ENCODE measurements at places on chromosomes 5 and 9.

DNA sequence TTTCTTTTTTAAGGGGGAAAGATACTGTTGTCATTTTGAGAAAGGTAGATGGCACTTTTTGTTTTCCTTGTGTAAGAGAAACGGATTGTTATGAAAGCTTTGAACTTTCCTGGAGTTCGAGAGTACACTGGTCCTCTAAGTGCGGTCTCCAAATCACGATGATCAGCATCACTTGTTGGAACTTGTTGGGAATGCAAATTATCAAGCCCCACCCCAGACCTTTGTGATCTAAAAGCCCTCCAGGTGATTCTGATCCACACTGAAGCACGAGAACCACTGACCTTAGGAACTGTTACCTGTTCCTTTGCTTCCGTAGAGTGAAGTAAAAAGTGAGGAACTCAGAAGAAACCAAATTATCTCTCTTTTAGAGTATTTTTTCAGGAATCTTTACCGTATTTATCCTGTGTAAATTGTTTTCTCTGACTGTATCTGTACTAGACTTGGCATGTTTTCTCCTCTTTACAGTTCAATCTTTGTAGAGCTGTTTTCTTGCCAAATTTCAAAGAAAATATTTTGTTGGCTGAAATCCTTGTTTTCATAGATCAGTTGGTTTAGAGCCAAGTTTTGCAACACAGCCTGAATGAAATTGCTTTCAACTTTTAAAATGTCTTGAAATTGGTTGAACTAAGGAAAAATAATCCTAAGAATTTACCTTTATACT is 4.0 kb downstream of the MAT2B start:
- no peak for DNase-seq

- no peak for DNase-seq
Observed at GRCh38 chr9:105678163-105678562, 15.9 kb downstream of the TAL2 start.

GRCh38 chr9:135255033-135255840 is 167.8 kb downstream of the OLFM1 start:
- no peak for DNase-seq

DNA sequence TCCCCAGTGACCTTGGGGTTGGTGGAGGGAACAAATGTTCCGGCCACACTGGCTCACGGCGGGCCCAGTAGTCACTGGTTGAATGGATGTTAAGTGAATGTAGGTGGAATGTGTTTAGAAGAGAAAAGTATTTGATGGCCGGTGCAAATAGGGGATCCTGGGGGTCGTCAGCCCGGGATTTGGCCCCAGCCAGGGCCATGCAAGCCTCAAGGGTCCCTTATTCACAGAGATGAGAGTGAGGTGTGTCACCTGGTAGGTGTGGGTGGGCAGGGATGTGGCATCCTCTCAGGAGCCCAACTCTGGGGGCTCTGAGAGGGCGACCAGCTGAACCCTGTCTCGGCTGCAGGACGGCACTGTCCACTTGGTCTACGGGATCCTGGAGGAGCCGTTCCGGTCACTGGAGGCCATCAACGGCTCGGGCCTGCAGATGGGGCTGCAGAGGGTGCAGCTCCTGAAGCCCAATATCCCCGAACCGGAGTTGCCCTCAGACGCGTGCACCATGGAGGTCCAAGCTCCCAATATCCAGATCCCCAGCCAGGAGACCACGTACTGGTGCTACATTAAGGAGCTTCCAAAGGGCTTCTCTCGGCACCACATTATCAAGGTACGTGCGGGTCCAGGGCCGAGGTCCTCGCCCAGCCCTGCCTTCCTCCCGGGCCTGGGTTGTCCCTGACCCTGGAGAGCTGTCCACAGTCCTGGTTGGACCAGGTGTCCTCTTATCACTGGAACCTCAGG is 5.9 kb downstream of the DBH start:
- no peak for DNase-seq

- DNase-seq: no peak
Observed at GRCh38 chr5:126355940-126356339, 67.3 kb upstream of the GRAMD2B start.
